Thymus (tissue), 14 donors: ENCODE measurements at places on chromosomes 3 and 15. TPM values are rescaled to one million over a fixed set of nuclear protein-coding genes. Genes with fewer than 3 reads are reported as not detected.

DNA sequence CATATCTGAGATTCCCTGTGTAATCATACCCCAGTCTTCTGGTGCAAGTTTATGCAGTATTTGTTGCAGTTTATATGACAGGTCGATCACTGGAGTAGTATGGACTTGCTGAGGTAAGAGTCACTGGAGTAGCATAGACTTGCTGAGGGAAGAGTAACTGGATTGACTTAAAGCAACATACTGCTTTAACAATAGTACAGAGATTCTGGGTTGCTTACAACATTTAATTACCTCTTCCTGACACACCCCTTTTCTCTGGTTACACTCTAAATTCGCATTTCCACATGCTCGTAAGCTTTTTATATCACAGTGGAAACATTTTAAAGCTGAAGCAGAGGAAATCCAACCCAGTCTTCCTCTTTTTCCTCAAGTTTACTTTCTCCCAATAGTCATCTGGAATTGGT is 11.8 kb downstream of the AAGAB start:
- no peak for DNase-seq

DNA sequence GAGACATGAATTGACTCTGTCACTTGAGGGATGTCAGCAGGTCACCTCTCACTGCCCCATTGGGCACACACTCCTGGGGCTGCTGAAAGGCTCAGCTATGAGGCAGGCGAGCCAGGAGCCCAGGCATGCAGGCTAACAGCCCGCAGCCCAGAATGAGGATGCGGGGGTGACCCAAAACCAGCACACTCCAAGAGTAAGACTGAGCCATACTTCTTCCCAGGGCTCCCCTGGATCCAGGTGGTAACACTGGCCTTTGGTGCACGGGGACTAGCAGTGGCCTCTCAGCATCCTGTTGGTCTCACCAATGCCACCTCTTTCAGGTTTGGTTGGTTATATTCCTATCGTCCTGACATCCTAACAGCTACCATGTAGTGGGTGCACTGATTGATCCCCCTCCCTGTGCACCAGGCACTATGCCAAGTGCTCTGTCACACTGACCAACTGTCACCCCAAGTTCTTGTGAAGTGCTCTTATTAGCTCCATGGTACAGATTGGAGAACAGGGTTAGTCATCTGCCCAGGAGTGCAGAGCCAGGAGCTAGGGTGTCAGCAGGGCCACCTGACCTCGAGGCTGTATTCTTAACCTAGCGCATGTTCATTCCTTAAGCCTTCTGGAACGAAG is 24.8 kb upstream of the SPTBN5 start:
- no peak for DNase-seq

- no peak for DNase-seq
Measured at GRCh38 chr3:37491343-37491742, 317.0 kb upstream of the LRRFIP2 start.

DNA sequence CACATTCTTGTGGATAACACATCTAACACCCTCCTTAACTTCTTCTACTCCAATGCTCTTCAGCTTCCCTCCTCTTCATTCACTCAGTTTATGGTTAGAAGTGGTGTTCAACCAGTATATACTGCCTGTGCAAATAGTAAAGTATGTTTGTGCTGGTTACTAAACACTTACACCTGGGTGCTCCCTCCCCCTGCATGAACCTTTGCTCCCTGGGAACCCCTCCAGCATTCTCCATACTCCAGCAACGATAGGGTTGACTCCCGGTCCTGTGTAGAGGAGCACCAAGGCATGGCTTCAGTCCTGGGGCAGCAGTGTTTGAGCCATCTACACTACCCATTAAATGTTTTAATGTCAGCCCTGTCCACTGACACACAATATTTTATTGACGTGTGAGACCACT is 407.5 kb upstream of the DPH6 start:
- no peak for DNase-seq

APH1B gene
- total RNA-seq, result 11.0 TPM

GRCh38 chr3:29079358-29079757 is 201.5 kb upstream of the RBMS3 start:
- DNase-seq, result no peak

- DNase-seq, result no peak
Measured at GRCh38 chr15:88029696-88030095, 226.8 kb downstream of the NTRK3 start.

- no peak for DNase-seq
Measured at GRCh38 chr15:92924216-92924615, 24.1 kb downstream of the CHD2 start.

- no peak for DNase-seq
Measured at GRCh38 chr15:78037779-78038305, 39.7 kb downstream of the TBC1D2B start.

AQP9 gene
- total RNA-seq, result 0.42 TPM

LMOD3 gene
- total RNA-seq, result 0.14 TPM

SNURF gene
- total RNA-seq, result 6.9 TPM

DNA sequence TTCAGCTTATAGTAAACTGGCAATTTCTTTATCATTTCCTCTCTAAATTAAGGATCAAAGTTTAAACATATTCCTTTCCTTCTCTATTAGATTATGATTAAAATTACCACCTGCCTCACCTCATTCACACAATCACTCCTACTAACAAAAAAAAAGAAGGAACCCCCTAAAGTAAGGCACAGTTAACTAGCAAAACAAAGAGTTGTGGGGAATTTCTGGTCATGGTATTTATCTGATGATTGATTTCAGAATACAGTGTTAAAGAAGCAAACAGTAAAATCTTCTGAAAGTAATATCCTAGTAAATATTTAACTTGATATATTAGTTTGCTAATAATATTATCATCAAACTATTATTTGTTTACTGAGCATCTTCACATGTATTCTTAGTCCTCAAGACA is 8.8 kb downstream of the GBE1 start:
- DNase-seq, result no peak

- DNase-seq, result no peak
Measured at GRCh38 chr3:69305011-69305410, 80.9 kb downstream of the FRMD4B start.

DNA sequence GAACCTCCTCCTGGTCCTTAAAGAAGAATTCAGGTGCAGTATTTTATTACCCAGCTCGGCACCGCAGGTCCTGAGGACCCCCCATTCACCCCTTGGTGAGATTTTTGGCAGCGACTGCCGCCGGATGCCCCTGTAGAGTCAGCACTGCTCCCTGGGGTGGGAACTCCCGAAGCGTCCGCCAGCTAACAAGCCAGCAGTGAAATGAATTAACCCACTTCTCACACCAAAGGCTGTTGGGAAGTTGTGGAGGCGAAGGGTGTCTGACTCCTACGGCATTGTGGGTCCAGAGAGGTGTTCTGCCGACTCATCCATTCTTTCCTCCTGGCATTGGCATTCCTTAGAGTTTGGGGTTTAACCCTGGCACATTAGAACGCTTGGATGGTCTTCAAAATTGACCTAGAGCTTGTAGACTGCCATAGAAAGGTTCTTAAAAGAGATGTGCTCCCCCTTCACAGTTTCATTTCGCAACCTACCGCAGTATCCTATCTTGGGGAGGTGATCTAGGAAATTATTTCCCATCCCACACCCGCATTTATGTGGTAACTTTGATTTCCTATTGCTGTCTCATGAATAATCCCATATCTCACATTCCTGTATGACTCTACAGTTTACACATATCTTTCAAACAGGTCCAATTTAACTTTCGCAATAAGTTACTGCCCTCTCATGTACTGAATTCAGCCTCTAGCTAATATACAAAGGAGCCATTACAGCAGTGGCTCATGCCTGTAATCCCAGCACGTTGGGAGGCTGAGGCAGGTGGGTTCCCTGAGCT is 879 bp upstream of the EIF5A2 start:
- no peak for DNase-seq

DNA sequence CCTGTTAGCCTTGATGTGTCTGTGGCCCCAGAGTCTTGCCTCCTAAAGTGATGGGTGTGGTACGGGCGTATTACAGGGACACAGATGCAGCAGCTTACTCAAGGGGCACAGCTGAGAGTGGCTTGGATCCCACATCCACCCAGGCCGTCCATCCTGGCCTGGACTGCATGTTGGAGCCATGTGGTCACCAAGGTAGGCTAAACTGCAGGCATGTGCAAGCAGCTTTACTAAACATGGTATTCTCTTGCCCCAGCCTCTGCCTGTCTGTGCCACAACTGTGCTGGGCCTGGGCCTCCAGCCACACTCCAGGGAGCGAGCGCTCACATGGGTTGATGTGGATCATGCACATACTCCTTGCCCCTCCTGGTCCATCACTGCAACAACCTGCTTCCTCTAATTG is 6.1 kb upstream of the GPR62 start:
- no peak for DNase-seq

DNA sequence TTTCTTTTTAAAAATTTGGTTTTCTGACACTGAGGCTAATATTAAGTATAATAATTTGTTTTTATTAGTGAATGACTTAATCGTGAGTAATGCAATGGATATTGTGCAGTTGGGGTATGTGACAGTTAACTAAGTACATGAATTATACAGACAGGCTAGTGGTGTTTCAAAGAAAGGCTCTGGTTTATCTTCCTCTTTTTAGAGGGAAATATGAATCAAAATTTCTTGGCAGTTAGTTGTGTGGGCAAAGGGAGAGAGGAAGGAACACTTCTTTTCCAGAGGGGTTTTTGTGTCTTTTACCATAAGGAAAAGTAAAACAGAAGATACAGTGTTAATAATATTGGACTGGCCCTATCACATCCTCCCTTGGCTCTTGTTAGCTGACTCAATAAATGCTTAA is 2.7 kb downstream of the ZNF654 start:
- DNase-seq, result no peak

GRCh38 chr3:147152476-147152875 is 253.9 kb downstream of the ZIC4 start:
- no peak for DNase-seq

RASGRF1 gene
- 0.47 TPM for total RNA-seq

DNA sequence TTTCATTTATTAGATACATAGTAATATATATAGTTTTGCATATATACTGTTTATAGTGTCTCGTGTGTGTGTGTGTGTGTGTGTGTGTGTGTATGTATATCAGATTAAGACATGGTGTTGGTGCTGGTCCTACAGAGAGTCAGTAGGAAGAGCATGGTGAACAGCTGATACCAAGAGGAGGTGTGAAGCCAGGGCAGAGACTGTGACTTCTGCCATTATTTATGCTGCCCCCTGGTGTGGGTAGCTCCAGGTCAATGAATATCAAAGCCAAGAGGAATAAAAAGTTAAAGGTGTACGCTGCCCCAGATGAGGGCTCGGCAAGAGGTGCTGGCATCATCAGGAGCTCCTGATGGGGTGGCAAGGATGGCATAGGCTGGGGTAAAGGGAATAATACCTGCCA is 299.5 kb upstream of the RASGRP1 start:
- DNase-seq, result no peak

SLC24A5 gene
- 0.05 TPM for total RNA-seq

SLCO2A1 gene
- total RNA-seq, result 1.5 TPM

DPPA2 gene
- 0.14 TPM for total RNA-seq

ANKUB1 gene
- total RNA-seq, result not detected

SAXO2 gene
- total RNA-seq, result 0.80 TPM

FSIP1 gene
- total RNA-seq, result 0.76 TPM

DNA sequence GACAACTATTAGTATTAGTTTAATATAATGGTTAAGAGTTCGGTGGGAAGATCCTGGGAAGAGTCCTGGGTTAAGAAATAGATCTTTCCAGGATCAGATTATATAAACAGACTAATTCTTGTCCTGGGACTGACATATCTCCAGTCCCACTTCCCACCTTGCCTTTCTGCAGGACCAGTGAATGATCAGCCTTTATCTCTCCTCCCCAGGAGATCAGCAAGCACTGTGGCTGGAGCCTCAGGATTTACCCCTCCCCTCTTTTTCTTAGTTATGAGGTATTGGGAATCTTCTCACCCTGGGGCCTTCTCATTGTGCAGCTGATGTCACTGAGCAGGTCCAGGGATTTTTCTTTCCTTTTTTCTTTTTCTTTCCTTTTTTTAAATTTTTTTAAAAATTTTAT is 135.7 kb upstream of the UMPS start:
- DNase-seq, result no peak

- peak; percentile 60 for DNase-seq
Measured at GRCh38 chr3:129490273-129490675, 38.2 kb upstream of the RHO start.

DNA sequence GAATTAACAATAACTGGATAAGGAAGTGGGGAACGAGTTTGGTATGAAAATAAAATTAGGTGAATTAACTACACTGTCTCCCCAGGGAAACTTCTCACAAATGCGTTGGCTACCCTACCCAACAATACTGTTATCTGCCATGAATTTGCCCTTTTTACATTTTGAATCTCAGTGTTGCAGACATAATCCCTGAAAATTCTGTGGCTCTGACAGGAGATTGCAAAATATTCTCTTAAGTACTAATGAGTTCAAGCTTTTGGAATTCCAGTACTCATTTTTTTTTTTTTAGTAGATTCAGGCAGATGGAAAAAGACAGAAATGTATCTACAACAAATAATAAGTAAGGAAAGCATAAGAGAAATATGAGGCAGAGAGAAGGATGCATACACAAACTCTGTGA is 332.6 kb downstream of the LSAMP start:
- DNase-seq, result no peak

TM4SF4 gene
- 0.09 TPM for total RNA-seq

DNA sequence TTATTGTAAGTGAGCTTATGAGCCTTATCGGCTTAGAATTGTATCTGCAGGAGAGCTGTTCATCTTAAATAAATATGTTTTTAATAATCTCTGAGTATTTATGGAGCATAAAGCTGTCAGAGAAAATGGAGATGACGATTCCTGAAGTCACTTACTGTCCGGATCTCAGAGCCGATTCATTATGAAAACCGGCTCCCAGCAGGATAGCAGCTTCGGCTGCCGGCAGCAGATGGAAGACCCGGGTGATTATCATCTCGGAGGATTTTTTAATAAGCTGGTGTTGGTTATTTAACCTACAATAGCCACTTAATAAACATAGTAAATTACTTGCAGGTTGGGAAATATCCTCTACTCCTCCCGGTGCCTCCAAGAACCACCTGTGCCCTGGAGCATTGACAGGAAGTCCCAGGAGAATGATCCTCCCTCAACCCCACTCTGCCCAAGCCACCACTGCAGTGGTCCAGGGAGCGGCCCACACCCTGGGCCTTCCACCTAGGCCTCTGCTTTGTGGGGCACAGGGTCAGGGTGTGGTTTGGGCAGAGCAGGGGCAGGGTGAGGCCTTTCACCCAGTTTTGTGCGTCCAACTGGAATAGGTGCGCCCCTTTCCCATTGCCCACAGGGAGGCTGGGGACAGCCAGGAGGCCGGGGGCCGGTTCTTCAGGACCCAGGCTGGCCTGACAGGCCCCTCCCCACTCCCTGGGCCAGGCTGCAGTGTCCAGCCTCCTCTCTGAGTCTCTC is 42.2 kb upstream of the PRR23E start:
- DNase-seq, result no peak

GRCh38 chr15:63323798-63324563 is 46.6 kb downstream of the APH1B start:
- DNase-seq, result no peak

DNA sequence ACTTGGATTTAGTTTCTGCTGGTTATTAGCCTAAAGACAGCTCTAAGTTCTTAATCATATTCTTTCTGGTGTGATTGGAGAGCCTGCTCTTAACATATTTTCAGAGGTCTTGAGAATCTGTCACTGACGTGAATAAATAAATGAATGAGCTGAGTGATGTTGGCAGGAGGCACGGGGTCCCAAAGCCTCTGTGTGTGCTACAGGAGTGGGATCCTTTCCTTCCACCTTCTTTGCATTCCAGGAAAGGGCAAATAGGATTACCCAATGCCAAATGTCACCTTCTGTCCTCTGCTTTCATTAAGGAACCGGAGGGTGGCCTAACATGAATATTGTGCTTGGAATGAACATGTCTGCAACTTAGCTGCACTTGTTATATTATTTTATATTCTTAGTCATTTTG is 53.1 kb downstream of the CD47 start:
- no peak for DNase-seq

GRCh38 chr3:154791611-154792010 is 288.5 kb upstream of the MME start:
- DNase-seq, result no peak

GRCh38 chr3:49410846-49411534 is 786 bp downstream of the RHOA start:
- no peak for DNase-seq
